ENCODE measurements at places on chromosomes 13 and 19. TPM values are rescaled to one million over a fixed set of nuclear protein-coding genes. Genes with fewer than 3 reads are reported as not detected.

GRCh38 chr13:39054112-39054511 is 15.9 kb downstream of the NHLRC3 start:
- DNase-seq, result no peak

- no peak for DNase-seq
These were observed 59.4 kb downstream of the CCNE1 start for GRCh38 chr19:29871143-29871542.

STOML3 gene
- not detected for total RNA-seq

- peak; percentile 31 for DNase-seq
These were observed 22.5 kb downstream of the ELAVL3 start for GRCh38 chr19:11458236-11458900.

DNA sequence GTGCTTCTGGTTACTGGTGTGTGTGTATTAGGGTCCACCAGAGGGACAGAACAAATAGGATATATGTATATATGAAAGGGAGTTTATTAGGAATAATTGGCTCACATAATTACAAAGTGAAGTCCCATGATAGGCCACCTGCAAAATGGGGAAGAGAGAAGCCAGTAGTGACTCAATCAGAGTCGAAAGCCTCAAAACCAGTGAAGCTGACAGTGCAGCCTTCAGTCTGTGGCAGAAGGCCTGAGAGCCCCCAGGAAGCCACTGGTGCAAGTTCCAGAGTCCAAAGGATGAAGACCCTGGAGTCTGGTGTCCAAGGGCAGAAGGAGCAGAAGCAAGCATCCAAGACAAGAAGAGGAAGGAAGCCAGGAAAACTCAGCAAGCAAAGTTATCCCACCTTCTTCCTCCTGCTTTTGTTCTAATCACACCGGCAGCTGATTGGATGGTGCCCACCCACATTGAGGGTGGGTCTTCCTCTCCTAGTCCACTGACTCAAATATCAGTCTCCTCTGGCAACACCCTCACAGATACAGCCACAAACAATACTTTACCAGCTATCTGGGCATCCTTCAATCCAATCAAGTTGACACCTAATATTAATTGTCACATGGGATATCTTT is 21.7 kb upstream of the SCEL start:
- DNase-seq, result no peak

DNA sequence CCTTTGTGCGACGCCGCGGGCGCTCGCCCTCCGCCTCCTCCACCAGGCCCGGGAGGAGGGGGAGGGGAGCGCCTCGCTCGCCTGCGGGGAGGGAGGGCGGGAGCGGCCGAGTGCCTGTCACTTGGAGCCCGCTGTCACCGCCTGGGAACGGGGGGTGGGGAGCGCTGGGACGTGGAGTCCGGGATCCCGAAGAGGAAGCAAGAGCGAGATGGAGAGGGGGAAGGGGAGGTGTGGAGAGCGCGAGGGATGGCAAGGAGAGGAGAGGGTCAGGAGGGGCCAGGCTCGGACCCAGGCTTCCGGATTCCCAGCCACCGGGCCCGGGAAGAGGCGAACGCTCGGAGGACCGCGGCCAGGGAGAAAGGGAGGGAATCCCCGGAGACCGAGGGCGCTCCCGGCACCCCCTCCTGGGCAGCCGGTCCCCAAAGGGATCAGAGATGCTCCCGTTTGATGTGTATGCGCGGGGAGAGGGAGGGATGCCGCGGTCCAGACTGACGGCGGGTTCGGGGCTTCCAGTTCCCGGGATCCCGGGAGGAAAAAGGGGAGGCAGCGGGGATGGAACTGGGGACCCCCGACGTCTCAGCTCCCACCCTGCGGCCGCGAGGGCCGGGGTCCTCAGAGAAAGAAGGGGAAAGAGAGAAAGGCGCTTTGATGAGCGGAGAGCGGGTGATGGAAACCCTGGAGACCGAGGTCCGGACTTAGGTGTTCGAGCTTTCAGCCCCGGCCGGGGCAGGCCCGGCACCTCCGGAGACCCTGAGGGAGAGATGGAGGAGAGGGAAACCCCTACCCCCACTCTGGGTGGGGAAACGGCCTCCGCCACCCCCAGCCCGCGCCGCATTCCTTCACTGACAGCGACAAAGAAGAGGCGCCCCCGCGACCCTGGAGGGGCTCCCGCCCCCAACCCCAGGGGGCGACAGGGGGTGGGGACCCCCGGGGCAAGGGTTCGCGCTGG is 4.7 kb upstream of the DPF1 start:
- DNase-seq, result peak; percentile 96

Measured in H7 (cell line).